Hepatocyte (in vitro differentiated cells): ENCODE measurements at places on chromosomes 7 and 10.

- no peak for DNase-seq
These were observed 87.0 kb downstream of the AUTS2 start for GRCh38 chr7:69685293-69685631.

- DNase-seq: peak; percentile 42
These were observed 62.1 kb upstream of the NCAPG2 start for GRCh38 chr7:158766570-158767281.

DNA sequence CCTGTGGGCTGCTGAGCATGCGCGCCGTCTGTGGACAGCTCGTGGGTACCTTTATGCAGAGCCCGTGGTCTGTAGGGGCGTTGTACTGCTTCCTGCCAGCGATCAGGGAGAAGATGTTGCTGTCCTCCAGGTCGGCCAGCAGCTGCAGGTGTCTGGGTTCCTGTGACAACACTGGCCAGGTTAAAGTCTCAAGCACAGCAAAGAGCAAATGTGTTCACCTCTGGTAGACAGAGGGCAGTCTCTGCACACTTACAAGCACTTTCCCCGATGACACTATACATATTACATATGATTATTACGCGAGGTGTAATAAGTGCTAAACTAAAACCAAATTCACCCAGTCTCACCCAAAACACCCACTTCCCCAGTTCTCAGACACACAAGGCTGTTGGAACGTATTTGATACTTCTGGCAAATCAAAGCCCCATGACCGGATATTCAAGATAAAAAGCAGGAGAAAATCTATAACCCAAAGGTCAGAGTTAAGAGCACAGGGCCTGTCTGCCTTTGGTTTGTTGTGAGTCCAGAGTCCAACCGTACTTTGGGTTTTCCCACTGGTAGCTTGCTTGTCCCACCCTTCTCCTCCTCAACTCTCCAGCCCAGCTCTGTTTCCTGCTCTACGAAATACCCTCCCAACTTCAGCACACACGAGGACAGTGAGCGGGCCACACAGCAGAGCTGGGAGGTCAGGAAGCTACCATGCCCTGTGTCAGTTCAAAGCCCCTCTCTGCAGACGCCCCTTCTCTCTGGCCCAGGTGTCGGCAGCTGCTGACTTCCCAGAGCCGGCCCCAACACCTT, 49.7 kb upstream of the DDC start:
- DNase-seq: peak; percentile 69

DNA sequence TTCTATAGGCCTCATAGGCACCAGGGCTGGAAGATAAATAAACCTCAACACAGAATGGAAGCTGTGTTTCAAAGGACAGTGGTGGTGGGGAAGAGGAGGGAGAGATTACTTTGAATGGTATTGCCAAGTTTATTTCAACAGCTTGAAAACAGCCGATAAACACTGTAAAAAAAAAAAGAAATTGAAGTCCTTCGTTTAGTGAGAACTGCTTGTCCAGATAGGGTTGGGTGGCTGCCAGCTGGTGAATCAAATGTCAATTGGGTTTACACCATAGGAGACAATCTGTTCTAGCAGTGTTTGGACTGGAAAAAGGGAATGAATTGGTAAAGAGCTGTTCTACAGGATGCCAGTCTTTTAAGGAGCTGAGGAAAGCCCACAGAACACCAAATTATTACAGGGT, 254.8 kb downstream of the PHF14 start:
- no peak for DNase-seq

DNA sequence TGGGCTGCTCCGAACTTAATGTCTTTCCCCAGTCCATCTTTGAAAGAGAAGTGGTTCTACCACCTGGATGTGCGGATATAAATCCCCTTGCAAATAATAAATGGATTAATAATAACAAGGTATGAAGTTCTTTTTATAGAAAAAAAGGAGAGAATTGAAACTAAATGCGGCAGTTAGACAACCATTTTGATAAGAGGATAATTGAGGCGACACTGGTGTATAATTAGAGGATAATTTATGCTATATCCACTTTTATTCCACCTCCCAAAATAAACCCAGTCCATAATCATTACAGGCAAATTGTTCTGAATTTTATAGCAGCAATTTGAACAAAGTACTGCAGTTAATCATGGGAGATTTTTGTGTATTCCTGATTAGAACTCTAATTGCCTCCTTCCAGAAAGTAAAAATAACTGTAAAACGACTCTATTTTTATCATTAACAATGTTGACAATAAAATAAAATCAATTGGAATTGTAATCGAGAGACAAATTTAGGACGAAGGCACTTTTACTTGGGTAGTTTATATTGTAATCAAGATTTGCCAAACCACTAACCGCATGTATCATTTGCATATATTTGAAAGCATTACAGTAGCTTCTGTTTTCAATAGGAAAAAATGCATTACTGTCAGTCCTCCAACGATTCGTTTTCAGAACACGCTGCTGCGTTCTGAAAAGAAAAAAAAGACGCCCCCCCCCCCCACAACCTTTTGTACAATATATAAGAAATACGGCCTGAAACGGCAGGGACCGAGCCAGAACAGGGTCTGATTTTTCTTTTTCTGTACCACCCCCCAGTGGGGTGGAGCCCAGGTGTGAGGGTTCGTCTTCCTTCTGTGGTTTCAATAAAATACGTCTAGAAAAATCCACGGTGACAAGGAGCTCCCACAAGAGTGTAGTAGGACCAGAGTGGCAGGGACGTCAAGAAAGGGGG, 838 bp upstream of the DLX6 start:
- DNase-seq: no peak

DNA sequence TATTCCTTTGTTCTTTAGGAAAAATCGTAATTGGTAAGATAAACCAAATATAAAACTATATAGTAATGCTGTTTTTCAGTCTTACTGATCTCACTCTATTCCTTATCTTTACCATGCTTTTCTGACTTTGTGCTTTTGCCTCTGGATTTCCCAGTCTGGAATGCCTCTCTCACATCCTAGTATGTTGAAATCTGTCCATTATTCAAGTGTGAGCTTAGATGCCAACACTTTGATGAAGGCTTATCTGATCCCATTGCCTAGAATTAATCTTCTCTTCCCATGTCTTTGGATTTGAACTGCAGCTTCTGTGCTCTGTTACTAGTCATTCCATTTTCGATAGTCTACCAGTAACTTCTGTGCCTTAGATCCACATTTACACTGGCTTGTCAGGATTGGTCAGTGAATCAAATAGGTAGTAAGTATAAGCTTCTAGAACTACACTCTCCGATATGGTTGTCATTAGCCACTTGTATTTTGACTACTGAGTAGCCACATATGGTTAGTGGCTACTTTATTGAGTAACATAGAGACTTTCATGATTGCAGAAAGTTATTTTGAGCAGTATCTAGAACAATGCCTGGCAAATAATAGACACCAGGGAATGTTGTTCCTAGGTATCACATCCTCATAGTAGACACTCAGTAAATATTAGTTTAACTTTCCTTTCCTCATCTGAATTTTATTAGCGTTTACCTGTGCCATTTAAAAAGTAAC, 92.9 kb downstream of the BMPR1A start:
- no peak for DNase-seq

- no peak for DNase-seq
These were observed 27.6 kb downstream of the AMZ1 start for GRCh38 chr7:2715341-2716231.

- no peak for DNase-seq
These were observed 123.8 kb downstream of the TFEC start for GRCh38 chr7:115906731-115907130.

DNA sequence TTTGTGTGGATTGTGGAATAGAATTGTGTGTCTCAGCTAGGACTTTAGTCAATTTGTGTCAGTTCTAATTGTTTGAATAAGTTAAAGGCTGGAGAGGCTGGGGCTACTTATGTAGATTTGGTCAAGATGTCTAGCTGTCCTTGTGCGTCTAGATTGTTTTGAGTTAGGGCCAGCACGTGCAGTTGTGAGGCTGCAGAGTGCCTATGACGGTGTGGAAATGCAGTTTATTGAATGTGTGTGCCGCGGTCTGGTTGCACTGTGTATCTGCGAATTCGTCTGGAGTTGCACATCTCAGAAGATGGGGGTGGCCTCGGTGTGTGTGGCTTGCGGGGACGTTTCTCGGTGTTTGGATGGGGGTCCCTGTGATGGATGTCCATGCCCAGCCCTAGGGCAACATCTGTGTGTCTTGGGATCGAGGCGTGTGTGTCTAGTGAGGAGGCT, 10.2 kb downstream of the EMX2 start:
- no peak for DNase-seq

DNA sequence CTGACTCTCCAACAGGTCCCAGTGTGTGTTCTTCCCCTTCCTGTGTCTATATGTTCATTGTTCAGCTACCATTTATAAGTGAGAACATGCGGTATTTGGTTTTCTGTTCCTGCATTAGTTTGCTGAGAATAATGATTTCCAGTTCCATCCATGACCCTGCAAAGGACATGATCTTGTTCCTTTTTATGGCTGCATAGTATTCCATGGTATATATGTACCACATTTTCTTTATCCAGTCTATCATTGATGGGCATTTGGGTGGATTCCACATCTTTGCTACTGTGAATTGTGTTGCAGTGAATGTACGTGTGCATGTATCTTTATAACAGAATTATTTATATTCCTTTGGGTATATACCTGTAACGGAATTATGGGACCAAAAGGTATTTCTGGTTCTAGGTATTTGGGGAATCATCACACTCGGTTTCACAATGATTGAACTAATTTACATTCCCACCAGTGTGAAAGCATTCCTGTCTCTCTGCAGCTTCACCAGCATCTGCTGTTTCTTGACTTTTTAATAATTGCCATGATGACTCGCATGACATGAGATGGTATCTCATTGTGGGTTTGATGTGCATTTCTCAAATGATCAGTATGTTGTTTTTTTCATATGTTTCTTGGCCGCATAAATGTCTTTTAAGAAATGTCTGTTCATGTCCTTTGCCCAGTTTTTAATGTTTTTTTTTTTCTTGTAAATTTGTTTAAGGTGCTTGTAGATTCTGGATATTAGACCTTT, 60.2 kb downstream of the LSMEM1 start:
- no peak for DNase-seq

GRCh38 chr10:75170215-75170614, 40.4 kb upstream of the VDAC2 start:
- DNase-seq: no peak

- DNase-seq: no peak
These were observed 2.7 kb downstream of the GPR85 start for GRCh38 chr7:113083816-113084495.

GRCh38 chr10:12350167-12350872, 973 bp downstream of the CAMK1D start:
- DNase-seq: peak; percentile 59

DNA sequence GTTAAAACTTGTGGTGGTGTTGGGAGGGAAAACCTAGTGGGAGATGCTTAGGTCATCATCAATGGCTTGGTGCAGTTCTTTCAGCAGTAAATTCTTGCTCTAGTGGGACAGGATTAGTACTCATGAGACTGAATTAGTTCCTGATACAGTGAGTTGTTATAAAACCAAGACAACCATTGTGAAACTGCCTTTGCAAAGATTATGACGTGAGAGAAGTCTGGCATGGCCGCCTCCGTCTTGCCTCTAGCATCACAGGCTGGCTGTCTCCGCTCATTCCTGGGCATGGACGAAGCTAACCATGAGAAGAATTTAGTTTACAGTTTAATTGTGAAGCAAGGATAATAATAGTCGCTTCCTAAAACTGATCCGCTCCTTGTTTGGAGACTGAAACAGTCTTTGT, 186.4 kb downstream of the KIF20B start:
- DNase-seq: no peak

- no peak for DNase-seq
These were observed 34.5 kb downstream of the SRRM3 start for GRCh38 chr7:76236224-76236623.

- DNase-seq: peak; percentile 73
These were observed 530.9 kb upstream of the AUTS2 start for GRCh38 chr7:69067397-69067796.

GRCh38 chr7:22647451-22648257, 79.3 kb upstream of the IL6 start:
- no peak for DNase-seq

DNA sequence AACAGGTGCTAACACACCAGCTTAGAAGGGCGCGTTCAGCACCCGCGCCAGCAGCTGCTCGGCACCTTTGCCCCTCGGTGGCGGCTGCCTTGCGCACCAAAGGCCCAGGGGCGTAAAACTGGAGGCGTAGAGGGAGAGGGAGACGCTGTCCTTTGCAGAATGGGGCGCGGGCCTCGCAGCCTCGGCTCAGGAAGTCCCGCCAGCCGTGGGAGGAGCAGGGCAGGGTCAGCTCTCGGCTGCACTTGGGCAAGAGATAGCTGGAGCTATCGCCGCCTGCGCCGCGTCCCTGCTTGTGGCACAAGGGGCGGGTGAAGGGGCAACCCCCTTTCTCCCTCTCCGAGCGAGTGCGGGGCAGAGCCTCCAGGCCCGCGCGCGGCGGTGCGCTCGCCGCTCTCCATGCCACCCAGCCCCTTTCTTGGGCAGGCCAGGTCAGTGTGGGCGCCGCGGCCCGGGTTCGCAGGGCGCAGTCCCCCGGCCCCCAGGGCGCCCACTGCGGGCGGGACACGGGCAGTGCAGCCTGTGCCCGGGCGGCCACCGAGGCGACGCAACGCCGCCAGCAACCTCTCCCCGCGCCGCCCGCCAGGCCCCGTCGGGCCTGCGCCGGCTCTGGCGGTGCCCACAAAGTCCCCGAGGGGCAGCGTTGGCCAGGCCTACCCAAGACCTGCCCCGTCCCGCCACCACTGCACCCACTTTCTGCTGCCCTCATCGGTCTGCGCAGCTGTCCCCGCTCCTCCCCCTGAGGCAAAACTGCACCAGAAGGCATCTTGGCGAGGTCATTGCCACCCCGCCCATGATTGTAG, 4.1 kb downstream of the NEUROD6 start:
- DNase-seq: peak; percentile 21

- no peak for DNase-seq
These were observed 113.7 kb downstream of the ALOX5 start for GRCh38 chr10:45487735-45488134.

- no peak for DNase-seq
These were observed 11.0 kb downstream of the TMEM140 start for GRCh38 chr7:135158874-135159273.

DNA sequence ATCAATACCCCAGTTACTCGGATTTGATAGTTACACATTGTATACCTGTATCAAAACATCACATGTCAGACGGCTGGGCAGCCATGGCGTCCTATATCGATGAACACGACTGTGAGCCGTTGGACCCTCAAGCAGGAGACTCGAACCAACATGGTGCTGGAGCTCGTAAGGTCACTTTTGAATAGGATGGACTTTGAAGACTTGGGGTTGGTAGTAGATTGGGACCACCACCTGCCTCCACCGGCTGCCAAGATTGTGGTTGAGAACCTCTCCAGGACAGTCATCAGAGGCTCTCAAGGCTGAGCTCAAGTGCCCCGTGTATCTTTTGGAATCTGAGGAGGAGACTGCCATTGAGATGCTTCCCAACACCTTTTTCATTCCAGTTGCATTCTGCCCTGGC, 1.9 kb upstream of the RINT1 start:
- DNase-seq: no peak

DNA sequence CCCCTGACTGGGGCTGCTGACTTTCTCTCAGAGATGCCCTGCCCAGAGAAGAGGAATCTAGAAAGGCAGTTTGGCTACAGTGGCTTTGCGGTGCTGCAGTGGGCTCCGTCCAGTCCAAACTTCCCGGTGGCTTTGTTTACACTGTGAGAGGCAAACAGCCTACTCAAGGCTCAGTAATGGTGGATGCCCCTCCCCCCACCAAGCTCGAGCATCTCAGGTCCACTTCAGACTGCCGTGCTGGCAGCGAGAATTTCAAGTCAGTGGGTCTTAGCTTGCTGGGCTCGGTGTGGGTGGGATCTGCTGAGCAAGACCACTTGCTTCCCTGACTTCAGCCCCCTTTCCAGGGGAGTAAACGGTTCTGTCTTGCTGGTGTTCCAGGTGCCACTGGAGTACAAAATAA, 734.5 kb upstream of the LRRN3 start:
- no peak for DNase-seq

GRCh38 chr10:132499367-132499685, 38.3 kb upstream of the INPP5A start:
- no peak for DNase-seq
